Activated CD4-positive, alpha-beta T cell treated with anti-CD3 and anti-CD28 coated beads, Interleukin-2, amount 50 U/mL, for 48 hours (primary cell): ENCODE measurements at places on chromosomes 11 and 22.

DNA sequence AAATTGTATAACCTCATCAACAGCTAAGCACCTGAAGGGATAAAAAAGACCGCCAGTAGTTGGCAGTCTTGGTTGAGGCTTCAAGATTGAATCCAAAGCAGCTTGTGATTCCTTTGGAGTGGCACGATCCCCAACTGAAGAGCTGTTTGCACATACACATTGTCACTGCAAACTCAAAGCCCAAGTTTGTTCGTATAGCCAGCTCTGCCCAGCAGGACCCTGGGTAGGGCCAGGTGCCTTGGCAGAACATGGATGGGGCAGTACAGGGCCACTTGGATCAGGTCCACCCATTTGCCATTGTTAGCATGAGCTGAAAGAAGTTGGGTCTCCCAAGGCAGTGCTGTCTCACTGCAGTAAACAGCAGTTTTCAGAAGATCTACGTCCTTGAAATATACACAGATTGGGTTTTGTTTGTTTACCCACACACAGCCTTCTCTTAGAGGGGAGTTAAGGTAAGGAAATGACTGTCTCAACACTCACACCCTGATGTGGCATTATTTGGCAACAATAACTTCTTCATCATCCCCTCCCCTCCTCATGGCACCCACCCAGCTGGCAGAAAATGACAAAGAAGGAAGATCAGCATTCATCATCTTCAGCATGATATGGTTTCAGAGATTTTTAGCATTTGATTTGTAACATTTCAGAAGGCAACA lies 132.9 kb downstream of the COMMD9 start:
- DNase-seq: no peak

GRCh38 chr11:102085864-102086551 lies 24.2 kb upstream of the YAP1 start:
- DNase-seq: no peak

DNA sequence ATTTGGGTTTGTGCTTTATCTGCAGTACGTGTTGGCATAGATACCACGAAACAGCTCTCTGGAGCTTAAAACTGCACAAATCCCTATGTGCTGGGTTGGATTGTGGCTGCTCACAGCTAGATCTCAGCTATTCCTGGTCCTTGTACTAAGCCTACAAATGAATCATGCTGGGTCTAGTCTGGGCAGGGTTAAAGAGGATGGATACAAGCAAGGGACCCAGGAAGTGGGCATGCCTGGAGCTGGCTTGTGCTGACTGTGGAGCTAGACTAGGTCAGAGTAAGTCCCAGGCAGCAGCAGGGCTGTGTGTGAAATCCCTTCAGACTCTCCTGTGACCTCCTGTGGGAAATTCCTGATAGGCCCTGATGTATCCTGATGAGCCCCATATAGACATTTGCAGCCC lies 3.9 kb upstream of the E2F8 start:
- DNase-seq: no peak

- DNase-seq: peak; percentile 44
Observed at GRCh38 chr11:128480066-128480465, 107.3 kb downstream of the ETS1 start.

DNA sequence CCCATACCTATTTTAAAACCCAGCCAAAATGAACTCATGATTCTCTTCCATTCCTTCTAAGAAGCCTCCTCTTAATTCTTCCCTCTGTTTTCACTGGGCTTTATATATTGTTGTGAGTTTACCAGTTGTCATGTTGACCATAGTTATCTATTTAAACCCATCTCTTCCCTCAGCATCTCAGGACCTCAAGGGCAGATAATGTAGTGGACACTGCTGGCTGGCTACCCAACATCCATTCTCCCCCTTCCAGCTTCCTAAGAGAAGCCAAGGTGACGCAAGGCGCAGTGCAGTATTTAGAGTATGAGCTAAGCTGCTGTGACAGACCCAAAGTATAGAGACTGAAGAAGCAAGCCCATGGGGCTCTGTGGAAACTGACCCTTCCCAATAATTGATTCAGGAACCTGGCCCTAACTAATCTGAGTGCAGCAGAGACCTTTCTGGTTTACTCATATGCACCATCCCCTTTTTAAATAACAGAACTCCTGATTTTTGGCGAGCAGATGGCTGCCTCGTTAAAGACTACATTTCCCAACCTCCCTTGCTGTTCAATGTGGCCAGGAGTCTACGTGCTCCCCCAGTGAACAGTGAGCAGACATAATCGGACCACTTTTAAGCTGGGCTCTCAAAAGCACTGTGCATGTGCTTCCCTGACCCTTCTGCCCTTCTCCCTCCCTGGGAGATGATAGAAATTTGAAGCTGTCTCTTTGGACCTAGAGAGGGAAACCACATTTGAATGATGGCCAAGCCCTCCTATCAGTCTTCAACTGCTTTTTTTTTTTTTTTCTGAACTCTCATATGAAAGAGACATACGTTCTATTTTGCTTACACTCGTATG lies 28.1 kb upstream of the CREB3L1 start:
- DNase-seq: no peak

DNA sequence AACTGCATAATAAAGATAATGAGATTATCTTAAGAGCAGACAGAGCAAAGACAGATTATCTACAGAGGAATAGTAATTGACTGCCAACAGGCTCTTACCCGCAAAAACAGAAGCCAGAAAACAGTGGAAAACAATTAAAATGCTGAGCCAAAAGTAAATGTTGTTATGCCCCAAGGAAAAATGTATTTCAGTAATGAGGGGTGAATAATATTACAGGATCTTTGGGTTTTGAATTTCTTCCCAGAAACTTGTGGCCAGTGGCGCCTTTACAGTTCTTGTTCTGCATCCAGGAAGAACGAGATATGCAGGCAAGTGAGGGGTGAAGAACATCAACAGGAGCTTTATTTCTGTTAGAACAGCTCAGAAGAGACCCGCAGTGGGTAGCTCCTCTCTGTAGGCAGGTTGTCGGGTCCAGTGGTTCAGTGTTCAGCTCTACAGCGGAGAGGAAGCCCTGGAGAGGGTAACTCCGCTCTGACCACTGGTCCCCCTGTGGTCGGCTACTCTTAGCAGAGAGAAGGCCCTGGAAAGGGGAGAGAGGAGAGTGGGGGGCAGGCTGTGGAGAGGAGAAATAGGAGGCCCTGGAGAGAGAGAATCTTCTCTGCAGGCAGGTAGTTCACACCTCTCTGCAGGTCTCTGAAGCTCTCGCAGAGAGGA lies 51.8 kb upstream of the SC5D start:
- no peak for DNase-seq

DNA sequence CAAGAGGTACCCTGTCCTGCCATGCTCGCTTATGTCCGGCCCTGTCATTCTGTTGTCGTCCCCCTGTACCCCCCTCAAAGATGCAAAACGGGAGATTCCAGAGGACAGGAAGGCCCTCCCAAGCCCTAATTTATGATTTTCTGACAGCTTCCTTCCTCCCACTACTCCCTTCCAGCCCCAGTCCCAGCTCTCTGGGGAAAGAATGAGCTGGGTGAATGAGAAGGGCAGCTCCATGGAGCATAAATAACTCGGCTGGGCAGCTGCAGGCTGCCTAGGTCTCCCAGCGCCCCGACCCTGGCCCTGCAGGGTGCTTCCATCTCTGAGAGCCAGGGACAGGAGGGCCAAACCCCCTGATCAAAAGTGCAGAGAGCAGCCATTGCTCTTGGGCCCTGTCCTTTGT lies 3.9 kb upstream of the EMID1 start:
- DNase-seq: no peak

GRCh38 chr22:19035474-19036228 lies 86.6 kb downstream of the DGCR2 start:
- no peak for DNase-seq

DNA sequence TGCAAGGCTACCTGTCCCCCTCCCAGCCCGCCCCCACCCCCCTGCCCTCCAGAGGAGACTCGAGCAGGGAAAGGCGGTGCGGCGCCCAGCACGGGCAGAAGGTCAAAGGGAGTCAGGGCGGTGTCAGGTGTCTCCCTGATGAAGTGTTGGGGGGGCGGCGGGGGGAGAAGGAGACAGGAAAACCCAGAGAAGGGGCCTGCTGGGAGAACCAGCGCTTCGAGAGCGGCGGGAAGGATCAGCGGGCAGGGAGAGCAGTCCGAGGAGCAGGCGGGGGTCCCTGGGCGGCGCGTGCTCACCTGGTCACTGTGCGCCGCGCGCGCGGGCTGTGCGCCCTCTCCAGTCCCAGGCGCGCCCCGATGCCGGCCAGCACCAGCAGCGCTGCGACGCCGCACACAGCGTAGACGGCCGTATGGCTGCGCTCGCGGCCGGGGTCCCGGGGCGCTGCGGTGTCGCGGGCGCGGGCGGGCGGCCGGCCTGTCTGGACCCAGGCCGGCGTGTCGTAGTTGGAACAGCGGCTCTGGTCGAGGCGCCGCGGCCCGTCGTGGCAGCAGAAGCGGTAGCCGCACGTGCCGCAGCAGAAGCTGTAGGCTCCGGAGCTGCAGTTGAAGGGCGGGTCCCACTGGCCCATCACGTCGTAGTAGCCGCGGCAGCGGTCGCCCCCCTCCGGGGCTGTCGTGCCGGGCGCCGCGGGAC lies 886 bp downstream of the SHISA8 start:
- no peak for DNase-seq

DNA sequence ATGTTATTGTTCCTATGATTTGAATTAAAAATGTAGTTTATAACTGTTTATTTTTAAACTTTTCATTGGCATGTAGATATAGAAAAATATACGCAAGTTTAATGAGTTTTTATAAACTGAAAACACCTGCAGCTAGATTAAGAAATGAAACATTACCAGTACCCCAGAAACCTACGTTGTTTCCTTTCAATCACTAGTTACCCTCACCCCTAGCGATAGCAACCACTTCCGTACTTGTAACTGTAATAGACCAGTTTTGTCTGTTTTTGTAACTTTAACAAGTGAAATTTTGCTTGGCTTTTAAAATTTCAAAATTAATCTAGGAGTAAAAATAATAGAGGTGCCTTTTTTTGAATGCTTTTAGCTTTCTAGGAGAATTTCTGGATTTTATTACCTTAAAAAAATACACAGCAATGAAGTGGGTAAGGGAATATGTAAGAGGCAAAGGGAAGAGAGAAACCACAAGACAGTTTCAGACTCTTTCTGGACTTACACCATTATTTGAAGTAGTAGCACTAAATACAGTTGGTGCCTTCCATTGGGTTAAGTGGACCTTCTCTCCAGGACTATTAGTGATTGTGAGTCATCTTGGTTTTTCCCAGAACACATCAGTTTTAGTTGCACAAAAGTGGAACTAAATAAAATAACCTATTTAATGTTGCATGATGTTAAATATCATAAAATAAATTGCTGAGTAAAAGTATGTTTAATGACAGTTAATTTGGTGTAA lies 18.7 kb upstream of the NAT10 start:
- no peak for DNase-seq

DNA sequence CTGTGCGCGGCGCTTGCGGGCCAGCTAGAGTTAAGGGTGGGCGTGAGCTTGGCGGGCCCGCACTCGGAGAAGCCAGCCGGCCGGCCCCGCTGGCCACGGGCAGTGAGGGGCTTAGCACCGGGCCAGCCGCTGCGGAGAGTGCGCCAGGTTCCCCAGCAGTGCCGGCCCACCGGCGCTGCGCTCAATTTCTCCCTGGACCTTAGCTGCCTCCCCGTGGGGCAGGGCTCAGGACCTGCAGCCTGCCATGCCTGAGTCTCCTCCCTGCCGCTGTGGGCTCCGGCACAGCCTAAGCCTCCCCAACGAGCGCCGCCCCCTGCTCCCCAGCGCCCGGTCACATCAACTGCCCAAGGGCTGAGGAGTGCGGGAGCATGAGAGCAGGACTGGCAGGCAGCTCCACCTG lies 5.2 kb upstream of the PES1 start:
- no peak for DNase-seq

GRCh38 chr11:106473089-106473722 lies 395.7 kb downstream of the AASDHPPT start:
- DNase-seq: no peak

DNA sequence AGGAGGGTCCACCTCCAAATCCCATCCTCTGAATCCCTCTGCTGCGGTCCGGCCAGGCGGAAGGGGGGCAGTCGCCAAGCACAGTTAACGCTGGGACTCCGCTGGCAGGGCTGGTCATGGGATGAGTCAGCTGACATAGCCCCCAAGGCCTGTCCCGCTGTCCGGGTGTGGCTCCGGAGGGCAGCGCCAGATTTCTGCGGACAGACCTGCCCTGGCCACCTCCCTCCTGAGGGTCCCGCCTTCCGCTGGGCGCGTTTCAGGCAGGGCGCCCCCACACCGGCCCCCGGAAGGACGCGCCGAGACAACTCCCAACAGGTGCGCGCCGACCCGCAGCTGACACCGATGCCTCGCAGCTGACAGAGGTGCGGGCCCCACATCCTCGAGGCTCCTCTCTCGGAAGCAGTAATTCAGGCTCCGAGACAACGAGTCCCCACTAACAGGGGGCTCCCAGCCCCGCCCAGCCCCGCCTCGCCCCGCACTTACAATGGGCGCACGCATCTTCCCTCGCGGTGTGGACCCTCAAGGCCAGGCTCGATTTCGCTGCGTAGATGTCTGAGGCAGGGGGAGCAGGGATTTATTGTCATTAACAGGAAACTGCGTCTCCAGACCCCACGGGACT lies 607 bp downstream of the PLAAT3 start:
- peak; percentile 38 for DNase-seq

DNA sequence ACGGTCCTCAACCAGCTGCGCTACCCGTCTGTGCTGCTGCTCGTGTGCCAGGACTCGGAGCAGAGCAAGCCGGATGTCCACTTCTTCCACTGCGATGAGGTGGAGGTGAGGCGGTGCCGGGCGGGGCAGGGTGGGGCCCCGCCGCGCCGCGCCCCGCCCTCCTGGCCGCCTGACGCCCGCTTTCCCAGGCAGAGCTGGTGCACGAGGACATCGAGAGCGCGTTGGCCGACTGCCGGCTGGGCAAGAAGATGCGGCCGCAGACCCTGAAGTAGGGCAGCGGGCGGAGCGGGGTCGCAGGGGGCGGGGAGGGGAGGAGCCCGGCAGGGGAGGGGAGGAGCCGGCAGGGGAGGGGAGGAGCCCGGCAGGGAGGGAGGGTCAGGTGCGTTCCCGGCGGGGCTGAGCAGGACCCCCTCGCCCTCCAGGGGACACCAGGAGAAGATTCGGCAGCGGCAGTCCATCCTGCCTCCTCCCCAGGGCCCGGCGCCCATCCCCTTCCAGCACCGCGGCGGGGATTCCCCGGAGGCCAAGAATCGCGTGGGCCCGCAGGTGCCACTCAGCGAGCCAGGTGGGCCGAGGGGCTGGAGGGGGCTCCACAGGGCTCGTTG lies 14.7 kb downstream of the EPS8L2 start:
- peak; percentile 53 for DNase-seq

DNA sequence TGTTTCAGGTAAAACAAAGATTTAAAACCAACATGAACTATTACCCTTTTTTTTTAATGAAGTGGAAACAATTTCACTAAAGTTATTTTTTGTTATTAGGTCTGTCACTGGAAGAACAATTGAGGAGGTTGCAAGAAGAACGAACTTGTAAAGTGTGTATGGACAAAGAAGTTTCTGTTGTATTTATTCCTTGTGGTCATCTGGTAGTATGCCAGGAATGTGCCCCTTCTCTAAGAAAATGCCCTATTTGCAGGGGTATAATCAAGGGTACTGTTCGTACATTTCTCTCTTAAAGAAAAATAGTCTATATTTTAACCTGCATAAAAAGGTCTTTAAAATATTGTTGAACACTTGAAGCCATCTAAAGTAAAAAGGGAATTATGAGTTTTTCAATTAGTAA lies 30.9 kb downstream of the BIRC2 start:
- DNase-seq: no peak

- DNase-seq: no peak
Observed at GRCh38 chr11:122093731-122094275, 22.2 kb downstream of the BLID start.
